Kidney glomerular epithelial cell (primary cell): ENCODE measurements at places on chromosomes 2 and 18.
A peak's percentile ranks its signal among the peaks of the same experiment; 100 is the strongest.

- no peak for DNase-seq
These were observed 34.1 kb upstream of the SP3 start for GRCh38 chr2:173999272-173999671.

GRCh38 chr18:35490894-35491699 is 6.7 kb downstream of the INO80C start:
- no peak for DNase-seq

DNA sequence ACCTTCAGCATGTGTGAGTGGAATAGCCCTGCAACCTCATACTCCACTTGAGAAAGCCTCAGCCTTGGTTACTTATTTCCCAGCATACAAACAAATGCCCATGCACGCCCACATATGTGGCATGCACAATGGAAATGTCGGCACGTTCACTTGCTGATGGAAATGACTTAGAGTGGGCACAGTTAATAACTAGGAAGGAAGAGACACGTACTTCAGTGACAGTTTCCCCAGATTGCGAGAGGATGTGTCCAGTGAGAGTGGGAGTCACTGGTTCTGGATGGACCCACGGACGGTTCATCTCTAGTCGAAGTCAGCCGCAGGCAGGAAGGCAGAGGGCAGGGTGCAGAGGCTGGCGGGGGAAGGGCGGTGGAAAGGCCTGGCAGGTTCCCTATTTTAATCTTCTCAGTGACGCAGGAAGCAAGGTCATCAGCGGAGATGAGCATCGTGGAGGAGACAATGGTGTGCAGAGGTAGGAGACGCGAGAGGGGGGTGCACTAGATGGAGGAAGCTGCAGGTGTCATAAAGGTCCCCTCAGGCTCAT is 350.7 kb upstream of the MYT1L start:
- no peak for DNase-seq

- peak; percentile 44 for DNase-seq
These were observed 1.2 kb downstream of the ACMSD start for GRCh38 chr2:134839649-134840048.

DNA sequence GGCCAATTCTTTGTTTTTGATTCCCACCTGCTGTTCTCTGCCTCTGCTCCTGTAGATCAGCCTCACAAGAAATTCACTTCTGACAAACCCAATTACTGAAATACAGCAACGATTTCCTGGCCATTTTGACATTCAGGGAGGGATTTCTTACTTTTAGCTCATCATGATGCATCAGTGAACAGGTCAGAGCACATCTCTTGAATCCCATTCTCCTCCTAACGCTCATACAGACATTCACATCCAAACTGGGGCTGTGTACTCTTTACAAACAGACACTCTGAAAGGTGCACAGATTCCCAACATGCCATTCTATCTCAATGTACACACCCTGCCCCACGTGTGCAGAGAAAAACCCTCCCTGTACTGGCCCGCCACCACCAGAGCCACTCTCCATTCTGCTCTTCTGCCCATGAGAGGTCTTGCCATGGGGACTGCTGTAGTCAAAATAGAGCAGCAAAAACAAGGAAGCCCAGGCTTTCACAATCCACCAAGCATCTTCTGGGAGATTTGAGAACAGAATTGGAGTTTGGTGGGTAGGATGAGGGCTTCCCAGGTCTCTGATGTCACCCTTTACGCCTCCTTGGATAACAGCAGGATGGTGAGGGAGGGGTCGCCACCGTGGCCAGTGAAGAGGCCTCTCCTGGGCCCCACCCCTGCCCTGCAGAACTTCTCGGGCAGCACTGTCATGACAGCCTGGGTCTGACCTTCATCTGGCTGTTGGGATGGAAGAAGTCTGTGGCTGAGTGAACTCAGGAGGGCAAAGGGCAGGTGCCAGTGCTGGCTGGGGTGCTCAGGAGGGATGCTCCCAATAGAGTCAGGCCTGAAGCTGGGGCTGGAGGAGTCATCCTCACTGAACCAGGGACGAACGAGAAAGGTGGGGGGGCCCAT is 41.9 kb upstream of the ZFP36L2 start:
- no peak for DNase-seq

DNA sequence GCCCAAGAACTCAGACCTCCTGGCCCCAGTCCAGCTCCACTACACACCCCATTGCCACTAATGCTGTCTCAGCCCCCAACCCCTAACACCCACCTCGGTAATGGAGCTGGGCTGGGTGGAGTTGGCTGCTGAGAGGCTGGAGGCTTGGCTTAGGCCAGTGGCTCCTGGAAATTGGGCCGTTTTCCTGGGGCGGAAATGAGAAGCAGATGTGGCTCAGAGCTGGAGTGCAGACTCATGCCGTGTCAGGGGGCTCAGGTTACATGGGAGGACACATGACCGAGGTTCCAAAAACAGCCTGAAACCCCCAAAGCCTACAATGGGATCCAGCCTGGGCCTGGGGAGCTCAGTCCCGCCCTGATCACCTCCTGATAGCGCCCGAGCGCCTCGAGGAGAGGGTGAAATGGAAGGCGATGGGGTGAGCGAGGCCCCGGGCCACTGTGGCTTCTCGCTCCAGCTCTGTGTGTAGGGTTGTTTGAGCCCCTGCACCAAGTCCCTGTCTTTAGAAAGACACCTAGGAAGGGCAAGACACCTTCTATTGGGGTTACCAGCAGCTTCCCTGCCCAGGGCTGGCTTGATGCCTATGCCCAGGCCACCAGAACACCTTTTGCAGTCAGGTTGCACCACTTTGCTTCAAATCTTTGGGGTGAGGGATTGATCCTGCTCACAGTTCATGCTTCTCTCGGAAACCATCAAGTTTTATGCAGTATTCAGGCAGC is 175.7 kb upstream of the HAAO start:
- DNase-seq, result no peak

DNA sequence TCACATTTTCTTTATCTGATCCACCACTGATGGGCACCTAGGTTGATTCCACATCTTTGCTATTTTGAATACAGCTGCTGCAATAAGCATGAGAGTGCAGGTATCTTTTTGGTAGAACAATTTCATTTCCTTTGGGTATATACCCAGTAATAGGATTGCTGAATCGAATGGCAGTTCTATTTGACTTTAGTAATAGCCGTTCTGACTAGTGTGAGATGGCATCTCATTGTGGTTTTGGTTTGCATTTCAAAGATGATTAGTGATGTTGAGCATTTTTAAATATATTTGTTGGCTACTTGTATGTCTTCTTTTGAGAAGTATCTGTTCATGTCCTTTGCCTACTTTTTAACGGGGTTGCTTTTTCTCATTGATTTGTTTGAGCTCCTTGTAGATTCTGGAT is 72.3 kb downstream of the CCDC138 start:
- no peak for DNase-seq

DNA sequence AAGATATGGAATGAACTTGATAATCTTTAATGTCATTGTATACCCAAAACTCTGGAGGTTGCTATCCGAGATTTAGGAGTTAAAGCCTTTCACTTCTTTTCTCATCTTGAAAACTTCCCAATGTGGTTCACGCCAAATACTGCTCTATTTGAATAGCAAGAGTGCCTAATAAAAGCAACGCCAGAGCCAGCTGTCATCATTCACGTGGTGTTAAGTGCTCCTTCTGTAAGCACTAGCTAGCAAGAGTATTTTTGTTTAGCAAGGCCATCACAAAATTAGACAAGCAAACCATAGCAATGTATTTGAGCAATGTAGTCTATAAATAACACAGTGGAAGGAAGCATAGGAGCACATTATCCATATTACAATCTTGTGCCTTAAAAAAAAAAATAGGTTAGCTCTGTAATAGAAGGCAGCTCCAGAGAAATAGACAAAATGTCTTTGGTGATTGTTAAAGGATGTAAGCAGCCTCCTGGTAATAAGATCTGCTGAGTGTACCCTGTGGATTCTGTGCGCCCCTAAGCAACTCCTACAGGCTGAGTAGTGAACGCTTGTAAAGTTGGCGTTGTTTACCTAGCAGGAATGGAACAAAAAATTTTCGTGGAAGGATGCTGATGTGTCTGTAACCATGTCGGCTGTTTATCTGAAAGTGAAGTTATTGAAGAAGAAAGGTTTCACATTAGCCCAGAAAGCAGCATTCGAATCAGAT is 518.0 kb downstream of the CNTNAP5 start:
- DNase-seq, result no peak

DNA sequence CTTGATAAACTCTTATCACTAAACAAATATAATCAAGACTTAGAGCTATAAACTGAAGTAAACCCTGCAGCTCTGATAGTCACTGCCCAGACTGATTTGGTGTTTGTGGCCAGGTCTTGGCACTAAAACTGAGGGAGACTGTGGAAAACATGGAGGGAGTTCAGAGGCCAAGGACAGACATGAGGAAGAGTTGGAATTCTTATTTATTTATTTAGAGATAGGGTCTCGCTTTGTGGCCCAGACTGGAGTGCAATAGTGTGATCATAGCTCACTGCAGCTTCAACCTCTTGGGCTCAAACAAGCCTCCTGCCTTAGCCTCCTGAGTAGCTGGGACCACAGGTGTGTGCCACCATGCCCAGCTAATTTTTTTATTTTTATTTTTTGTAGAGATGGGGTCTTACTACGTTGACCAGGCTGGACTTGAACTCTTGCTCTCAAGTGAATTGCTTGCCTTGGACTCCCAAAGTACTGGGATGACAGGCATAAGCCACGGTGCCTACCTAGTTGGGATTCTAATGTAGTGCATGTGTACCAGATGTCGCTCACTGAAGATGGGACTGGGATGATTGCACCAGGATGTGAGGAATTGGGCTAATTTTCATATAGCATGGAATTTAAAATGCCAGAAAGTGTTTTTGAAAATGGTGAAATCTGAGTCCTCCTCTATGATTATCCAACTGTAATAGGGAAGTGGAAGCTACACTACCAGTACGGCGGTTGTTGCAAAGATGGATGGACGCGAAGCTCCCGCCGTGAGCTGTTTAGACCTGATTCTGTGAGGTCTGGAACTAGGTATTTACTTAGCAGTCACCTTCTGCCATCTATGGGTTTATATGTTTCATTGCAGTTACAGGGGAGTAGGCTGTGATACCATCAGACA is 52.7 kb upstream of the CTLA4 start:
- peak; percentile 74 for DNase-seq

DNA sequence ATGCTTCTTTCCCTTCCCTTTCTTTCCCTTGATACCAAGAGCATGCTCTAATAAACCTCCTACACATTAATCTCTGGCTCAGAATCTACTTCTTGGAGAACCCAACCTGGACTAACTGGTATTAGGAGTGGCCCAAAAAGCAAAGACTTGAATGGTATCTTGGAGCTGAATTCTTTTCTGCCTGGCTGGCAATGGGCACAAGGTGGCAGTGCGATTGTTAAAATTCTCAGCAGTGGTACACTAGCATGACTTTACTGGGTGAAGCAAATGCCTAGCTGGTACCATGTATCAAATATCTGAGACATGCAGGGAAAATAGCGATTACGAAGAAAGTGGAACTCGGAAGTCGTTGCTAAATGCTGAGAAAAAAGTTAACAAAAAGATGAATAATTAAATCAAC is 376.1 kb downstream of the XIRP2 start:
- peak; percentile 24 for DNase-seq

GRCh38 chr2:231199219-231199618 is 788 bp downstream of the ARMC9 start:
- DNase-seq, result peak; percentile 15

DNA sequence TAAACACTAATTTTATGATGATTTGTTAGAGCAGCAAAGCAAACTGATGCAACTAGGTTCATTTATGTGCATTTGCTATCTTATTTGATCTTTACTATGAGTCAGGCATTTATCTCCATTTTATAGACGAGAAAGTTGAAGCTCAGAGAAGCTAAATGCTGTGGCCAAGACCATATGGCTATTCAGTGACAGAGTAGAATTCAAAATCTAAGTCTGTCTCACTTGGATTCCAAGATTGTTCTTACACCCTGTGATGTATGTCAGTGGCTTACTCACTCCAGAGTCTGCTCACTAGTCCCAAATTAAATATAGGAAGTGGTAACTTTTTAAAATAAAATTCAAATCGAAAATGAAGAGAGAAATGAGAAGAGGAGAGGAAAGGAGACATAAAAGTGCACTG is 114.0 kb upstream of the DDX18 start:
- DNase-seq, result no peak

DNA sequence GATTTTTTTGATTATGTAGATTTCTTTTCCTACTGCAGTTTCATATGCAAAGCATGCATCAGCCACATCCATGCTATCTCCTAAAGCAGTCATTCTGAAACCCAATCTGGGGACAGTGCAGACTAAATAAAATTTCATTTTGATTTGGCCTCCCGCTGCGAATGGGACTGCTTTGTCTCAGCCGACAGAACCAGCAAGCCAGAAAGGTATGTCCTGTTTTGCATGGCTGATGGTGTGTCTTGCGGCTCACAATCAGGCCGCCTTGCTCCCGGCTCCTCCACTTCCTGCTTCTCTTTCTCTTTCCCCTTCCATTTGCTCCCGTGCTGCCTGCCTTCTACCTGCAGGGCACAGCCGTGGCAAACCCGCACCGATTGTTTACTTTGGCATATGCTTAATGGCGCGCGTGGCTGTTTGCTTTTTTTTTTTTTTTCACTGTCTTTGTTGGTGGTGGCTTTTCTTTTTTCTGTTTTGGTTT is 419.6 kb upstream of the POU3F3 start:
- peak; percentile 52 for DNase-seq

DNA sequence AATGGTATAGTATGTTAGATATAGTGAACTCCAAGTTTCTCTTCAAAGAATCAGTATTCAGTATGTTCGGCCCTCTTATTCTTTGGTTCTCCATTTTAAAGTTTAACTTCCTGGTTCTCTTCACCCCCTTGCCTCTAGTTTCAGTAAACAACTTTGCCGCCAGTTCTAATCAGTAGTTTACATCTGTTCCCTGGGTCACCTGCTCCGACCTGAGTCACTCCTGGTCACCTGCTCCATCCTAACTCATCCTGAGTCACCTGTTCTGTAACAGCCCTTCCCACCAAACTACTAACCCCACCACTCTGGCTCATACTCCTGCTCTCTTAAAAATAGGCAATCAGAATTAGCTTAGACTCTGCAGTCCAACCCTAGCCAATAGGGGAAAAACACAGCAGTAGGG is 23.7 kb upstream of the TEX51 start:
- no peak for DNase-seq

GRCh38 chr18:58438958-58439300 is 190.0 kb downstream of the ALPK2 start:
- no peak for DNase-seq

DNA sequence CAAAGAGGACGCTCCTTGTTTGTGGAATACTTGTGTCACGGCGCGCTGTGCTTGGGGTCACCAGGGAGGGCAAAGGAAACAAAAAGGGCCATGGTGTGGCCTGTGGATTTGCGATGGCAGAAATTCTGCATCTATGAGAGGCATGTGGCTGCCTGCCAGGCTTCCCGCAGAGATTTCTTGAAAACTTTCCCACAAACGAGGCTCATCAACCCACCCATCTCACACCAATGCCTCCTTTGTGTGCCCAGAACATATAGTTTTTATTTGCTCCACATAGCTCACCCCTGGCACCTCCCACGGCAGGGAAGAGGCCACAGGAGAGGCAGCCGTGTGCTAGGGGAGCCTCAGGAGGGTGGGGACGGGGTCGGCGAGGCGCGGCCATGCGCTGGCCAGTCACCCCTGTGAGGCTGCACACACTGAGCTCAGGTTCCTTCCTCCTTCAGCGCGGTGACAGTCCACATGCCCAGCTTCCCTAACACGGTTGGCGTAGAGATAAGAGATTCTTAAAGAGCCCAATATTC is 100.3 kb downstream of the MBP start:
- DNase-seq, result no peak
